AG10803 (cell line): ENCODE measurements at places on chromosomes 13 and 19.

DNA sequence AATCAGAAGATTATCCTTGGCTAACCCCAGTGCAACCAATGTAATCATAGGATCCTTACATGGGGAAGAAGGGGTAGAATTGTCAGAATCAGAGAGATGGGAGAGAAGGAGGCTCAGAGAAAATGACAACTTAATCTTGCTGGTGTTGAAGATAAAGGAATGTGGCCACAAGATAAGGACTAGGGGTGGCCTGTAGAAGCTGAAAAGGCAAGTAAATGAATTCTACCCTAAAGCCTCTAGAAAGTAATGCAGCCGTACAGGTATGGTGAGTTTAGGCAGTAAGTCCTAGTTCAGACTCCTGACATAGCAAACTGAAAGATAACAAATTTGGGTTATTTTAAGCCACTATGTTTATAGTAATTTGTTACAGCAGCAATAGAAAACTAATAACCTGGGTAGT, 718.5 kb downstream of the SLITRK6 start:
- no peak for DNase-seq

DNA sequence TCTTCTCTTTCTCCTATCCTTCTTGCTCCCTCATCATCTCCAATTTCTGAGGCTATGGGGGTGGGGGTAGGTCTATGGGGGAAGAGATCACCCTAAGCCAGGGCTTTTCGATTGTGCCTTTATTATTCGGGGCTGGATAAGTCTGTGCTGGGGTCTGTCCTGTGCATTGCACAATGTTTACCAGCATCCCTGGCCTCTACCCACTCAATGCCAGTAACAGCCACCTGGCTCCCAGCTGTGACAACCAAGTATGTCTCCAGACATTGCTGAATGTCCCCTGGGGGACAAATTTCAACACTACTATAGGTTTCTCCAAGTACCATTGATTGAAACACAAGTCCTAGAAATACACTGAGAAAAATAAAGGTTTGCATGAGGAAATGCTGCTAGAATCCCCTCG, 13.2 kb downstream of the CBY2 start:
- no peak for DNase-seq

- no peak for DNase-seq
These were observed 658 bp downstream of the SIN3B start for GRCh38 chr19:16829822-16830289.

DNA sequence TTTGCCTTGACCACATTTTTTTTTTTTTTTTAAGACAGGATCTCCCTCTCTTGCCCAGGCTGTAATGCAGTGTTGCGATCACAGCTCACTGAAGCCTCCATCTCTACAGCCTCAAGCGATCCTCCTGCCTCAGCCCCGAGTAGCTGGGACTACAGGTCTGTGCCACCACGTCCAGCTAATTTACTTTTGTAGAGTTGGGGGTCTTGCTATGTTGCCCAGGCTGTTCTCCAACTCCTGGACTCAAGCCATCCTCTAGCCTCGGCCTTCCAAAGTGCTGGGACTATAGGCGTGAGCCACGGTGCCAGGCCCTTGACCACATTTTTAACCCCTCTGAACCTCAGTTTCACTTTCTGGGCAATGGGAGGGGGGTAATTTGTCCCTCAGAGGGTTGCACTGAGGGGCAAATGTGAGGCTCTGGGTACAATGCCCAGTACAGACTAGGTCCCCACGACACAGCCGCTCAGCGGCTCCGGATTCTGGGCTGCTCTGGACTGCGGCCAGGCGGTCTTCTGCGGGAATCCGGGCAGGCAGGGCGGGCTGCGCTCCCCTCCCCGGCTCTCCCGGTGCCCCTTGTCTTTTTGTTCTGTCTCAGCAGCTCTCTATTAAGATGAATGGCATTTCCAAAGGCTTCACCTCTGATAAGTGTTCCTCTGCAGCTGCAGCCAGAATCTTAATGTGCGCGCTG, 3.8 kb upstream of the ALOX5AP start:
- no peak for DNase-seq
